ENCODE measurements at places on chromosomes 3 and 15.

DNA sequence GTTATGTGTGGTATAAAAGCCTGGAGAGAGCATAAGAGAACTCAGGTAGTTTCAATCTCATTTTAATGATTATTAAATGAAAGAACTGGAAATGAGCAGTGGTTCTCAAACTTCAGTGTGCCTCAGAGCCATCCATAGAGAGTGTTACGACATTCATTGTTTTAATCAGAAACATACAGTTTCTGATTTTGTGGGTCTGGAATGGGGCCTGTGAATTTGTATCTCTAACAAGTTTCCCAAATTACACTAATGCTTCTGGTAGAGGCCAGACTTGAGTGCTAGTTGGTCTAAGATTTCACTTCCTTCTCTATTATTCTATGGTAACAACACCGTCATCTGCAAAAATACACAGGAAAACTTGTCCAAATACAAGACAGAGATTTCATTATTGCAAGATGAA, 292.0 kb upstream of the NECTIN3 start:
- no peak for DNase-seq

GRCh38 chr3:146159616-146160320, 1.2 kb downstream of the PLOD2 start:
- DNase-seq: no peak

- DNase-seq: peak; percentile 33
Observed at GRCh38 chr3:108182339-108182738, 39.9 kb downstream of the IFT57 start.

- DNase-seq: peak; percentile 68
Observed at GRCh38 chr3:169668957-169669741, 5.6 kb upstream of the MECOM start.

DNA sequence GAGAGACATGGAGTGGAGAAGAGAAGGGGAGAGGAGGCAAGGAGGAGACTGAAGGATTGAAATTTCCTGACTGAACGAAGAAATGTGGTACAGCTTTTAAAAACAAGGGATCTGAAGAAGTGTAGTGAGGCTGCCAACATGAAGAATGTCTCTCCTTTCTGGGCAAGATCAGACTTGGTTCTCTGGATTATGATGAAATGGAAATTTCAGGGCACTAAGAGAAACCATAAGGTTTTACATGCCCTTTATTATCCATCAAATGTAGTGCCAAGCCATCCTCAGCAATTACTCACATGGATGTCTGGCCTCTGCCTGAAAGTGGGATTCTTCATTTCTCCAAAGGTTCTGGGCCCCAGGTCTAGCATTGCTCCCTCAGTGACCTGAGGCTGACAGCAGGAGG, 77.6 kb upstream of the CCDC80 start:
- DNase-seq: no peak

DNA sequence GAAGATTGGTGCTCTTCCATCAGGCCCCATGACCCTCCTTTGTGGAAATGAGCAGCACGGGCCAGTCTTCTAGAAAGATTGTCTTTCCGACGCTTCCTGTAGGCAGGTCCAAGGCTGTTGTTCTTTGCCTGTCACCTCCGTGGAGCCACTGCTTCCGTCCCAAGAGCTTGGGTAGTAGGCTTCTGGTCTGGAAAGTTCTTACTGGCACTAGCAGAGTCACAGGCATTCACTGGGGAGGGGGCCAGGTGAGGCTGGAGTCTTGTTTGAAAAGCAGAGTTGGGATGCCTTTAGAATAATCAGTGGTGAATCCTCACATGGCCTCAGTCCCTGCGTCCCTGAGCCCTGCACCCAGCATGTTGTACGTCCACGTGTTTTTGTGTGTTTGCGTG, 76.2 kb upstream of the ADPGK start:
- no peak for DNase-seq
